Activated T-helper 17 cell treated with anti-CD3 and anti-CD28 coated beads, Interleukin-2, amount 50 U/mL, for 72 hours (primary cell): ENCODE measurements at places on chromosomes 5 and 9. TPM values are rescaled to one million over a fixed set of nuclear protein-coding genes. Genes with fewer than 3 reads are reported as not detected.

The PCSK5 gene
- 1.6 TPM for total RNA-seq

The CARTPT gene
- not detected for total RNA-seq

The ATOX1 gene
- total RNA-seq, result 87.8 TPM

The WDR55 gene
- 38.8 TPM for total RNA-seq

The POU5F2 gene
- 2.1 TPM for total RNA-seq

The EXD3 gene
- total RNA-seq, result 8.8 TPM

The IGFBPL1 gene
- total RNA-seq, result not detected

The CSF1R gene
- 0.87 TPM for total RNA-seq

The MRPS30 gene
- 53.8 TPM for total RNA-seq

The KIF20A gene
- total RNA-seq, result 73.0 TPM

The RNF145 gene
- total RNA-seq, result 111 TPM

The PCDHB7 gene
- total RNA-seq, result not detected

The DOCK8 gene
- total RNA-seq, result 158 TPM

The IRGM gene
- 1.4 TPM for total RNA-seq

The SLC1A1 gene
- not detected for total RNA-seq

The FOXI1 gene
- total RNA-seq, result not detected
